ENCODE measurements at places on chromosomes 2 and 18.

DNA sequence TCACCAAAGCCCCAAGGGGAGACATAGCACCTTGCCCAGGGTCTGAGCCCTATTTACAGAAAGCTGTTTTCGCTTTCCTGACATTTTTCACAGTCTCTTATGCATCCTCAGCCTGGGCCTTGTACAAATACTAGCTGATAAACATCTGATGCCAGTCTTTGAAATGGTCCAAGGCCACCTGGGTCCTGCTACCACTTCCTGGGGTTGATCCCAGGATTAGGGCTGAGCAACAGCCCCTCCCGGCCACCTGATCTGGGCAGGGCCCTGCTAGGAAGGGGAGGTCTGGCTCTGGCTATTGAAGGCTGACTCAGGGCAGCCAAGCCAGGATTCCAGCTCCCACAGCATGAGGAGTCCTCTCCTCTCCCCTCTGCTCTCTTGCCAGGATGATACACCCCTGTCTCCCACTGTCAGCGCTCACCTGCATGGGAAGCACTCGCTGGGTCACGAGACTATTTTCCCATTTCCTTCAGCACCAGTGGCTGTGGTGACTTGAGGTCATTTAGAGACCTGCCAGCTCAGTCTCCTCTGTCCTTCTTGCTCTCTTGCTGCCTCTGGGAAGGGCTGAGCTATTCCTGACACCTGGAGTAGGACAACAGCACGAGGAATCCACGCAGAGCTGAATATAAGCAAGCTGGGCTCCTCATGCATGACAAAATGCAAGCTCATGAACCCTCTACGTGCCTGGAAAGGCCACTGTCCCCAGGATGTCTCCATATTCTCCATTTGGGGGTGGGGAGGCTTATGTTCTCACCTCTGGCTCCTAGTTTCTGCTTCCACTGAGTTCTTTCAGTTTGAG is 53.0 kb upstream of the LGALSL start:
- DNase-seq = no peak

- peak; percentile 74 for DNase-seq
Observed at GRCh38 chr2:216478151-216478550, 20.5 kb upstream of the RPL37A start.

DNA sequence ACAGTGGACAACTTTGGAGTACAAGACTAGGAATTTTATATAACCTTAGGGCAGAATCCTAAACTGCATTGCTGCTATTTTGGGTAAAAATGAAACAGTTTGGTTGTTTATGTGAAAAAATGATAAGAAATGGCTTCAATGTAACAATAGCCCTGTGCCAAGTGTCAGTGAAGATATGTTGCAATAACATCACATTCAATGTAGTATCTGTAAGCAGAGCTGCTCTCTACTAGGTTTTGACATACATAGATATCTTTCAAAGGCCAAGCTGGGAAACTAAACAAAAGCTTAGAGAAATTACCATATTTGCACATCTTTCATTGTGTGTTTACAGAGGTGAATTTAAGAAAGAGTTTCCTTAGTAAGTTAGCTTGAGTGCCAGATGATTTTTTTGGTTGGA is 135.0 kb upstream of the DOK6 start:
- DNase-seq = no peak

DNA sequence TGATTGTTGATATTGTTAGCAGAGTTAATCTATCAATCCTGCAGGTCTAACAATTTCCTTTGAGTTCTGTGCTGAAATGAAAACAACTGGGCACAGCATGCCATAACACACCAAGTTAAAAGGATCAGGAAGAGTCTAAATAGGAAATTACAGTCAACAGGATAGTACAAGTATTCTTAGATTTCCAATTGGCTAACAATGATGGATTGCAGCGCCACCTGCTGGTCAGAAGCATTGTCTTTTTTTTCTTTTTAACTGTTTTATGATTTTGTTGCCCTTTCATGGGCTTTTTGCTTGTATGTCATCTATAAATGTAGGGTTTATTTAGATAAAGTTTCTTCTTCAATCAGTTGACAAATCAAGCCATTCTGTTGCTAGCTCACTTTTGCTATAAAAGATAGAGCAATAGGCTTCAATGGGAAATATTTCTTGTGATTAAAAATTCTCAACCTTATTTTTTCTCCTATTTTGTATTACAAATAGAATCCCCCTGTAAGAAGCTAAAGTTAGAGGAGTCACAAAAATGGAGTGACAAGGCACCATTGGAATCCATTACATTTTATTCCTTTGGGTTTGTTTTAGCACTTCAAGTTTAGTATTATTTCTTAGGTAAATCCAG is 40.8 kb upstream of the RPRM start:
- peak; percentile 45 for DNase-seq

GRCh38 chr18:42298759-42299675 is 344.0 kb downstream of the PIK3C3 start:
- DNase-seq = peak; percentile 74

DNA sequence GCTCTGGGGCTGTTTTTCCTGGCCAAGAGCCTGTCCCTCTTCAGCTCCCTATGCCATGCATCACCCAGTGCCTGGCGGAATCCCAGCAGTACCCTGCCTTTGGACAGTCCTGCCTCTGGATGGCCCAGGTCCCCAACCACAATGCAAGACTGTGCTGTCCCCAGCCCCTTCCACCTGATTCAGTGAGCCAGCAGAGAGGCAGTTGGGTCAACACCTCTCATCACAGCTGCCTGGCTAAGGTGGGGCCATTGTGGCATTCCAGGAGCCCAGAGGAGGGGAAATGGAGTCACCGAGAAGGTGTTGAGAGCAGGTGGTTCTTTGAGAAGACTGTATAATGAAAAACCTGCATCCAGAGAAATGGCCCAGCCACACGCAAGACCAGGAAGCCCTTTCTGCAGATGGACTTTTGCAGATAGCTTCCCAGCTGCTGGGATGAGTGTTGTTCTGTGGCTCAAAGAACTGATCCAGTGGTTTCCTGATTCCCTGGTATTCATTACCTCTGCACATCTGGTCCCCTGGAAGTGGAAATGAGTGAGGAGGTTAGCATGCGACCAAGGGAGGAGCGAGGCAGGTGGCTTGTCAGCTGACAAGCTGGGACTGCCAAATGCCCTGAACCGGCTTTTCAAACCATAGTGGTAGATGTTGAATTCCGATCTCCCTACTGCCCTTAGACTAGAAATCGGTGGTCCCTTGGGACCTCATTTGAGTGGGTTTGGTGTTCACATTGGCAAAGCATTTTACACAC is 1.7 kb upstream of the ASPRV1 start:
- no peak for DNase-seq

GRCh38 chr2:200422071-200422470 is 87.8 kb downstream of the KCTD18 start:
- DNase-seq = no peak
